ENCODE measurements at places on chromosomes 1 and 21.

DNA sequence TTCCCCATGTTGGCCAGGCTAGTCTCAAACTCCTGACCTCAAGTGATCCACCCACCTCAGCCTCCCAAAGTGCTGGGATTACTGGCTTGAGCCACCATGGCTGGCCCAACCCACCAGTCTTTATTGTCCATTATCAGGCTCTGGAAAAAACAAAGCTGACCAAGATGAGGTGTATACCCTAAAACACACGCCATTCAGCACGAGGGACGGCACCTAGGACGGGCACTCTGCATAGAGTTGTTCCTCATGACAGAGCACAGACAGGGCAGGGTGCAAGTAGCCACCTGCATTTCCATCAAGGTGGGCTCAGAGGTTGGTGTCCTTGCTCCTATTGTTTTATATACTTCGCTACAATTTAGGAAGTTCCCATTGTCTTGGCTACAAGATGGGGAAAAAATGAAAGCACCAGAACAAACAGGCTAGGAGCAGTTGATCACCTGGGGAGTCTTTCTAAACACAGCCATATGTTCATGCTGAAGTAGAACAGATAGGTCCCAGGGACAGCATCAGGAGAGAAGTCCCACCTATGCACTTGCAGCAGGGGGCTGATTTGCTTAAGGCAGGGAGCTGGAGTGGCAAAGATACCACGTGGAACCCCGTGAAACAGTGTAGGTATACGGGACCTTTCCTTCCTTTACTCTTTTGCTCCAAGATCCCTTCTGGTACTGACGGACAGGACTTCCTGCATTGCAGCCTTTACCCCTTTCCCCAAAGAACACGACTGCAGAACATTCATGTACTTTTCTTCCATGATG, 4.5 kb downstream of the KRTCAP2 start:
- H3K4me1 ChIP-seq, result peaks cover 14% of the 10 kb centered on the region
- DNase-seq, result no peak
- peaks cover under 1% of the 10 kb centered on the region for H3K27me3 ChIP-seq
- no peak overlapping the region for H3K4me3 ChIP-seq
- H3K27ac ChIP-seq, result no peak overlapping the region

DNA sequence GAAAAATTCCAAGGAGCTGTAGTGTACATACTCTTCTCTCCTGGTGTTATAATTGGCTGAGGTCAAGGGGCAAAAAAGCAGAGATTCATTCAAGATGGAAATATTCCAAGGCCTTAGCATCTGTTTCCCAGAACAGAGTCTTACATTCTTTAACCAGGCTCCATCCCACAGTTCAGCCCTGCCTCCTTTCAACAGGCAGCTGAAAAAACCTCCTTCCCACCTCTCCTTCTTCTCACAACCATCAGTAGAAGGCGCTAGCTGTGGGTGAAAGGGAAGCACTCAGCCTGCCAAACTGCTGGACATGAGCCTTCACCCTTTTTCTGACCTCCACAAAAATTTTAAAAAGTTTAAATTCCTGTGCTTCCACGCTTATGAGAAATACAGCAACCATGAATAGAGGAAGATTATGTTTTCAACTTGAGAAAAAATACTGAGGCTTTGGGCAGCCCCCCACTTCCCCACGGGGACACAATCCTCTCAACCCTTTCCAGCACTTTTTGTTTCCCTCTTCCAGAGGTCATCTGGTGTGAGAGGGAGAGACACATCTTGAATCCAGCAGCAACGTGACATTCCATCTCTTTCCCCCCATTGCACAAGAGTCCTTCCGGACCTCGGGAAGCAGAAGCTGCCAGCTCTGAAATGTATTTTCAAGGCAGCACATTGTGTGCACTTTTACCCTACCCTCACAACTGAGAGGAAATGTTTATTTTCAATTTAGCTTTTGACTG, 43.2 kb upstream of the FMO2 start:
- H3K27ac ChIP-seq, result no peak overlapping the region
- no peak overlapping the region for H3K4me3 ChIP-seq
- H3K36me3 ChIP-seq, result no peaks in the 10 kb centered on the region

GRCh38 chr1:235056937-235057336, 71.7 kb downstream of the TOMM20 start:
- no peak for DNase-seq
- H3K27ac ChIP-seq, result no peak overlapping the region
- H3K36me3 ChIP-seq, result no peaks in the 10 kb centered on the region
- H3K4me1 ChIP-seq, result peaks cover 18% of the 10 kb centered on the region

- no peak for DNase-seq
- no peak overlapping the region for H3K4me3 ChIP-seq
- no peak overlapping the region for H3K27ac ChIP-seq
- H3K36me3 ChIP-seq, result no peaks in the 10 kb centered on the region
- no peaks in the 10 kb centered on the region for H3K4me1 ChIP-seq
These were observed 120.7 kb upstream of the KRTAP19-8 start for GRCh38 chr21:31158789-31159581.

DNA sequence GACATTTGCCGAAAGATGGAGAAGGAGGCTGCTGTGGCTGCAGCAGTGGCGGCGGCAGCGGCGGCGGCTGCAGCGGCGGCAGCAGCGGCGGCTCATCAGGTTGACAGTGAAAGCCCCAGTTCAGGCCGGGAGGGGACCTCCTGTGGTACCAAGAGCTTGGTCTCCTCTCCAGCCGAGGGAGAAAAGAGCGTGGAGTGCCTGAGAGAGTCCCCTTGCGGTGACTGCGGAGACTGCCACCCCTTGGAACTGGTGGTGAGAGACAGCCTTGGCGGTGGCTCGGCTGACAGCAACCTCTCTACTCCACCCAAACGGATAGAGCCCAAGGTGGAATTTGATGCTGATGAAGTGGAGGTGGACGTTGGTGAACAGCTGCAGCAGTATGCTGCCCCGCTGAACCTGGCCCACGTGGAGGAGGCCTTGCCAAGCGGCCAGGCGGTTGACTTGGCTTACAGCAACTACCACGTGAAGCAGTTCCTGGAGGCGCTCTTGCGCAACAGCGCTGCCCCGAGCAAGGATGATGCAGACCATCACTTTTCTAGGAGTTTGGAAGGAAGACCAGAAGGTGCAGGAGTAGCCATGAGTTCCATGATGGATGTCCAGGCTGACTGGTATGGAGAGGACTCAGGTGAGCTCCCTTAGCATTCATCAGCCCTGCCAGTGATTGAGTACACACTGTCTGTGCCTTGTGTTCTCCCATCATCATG, 6.3 kb downstream of the ZBTB8B start:
- H3K4me1 ChIP-seq, result no peaks in the 10 kb centered on the region
- H3K4me3 ChIP-seq, result no peak overlapping the region
- DNase-seq, result no peak
- no peak overlapping the region for H3K27ac ChIP-seq

DNA sequence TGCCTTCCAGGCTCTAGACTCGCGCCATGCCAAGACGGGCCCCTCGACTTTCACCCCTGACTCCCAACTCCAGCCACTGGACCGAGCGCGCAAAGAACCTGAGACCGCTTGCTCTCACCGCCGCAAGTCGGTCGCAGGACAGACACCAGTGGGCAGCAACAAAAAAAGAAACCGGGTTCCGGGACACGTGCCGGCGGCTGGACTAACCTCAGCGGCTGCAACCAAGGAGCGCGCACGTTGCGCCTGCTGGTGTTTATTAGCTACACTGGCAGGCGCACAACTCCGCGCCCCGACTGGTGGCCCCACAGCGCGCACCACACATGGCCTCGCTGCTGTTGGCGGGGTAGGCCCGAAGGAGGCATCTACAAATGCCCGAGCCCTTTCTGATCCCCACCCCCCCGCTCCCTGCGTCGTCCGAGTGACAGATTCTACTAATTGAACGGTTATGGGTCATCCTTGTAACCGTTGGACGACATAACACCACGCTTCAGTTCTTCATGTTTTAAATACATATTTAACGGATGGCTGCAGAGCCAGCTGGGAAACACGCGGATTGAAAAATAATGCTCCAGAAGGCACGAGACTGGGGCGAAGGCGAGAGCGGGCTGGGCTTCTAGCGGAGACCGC, 2.0 kb upstream of the OLIG2 start:
- H3K36me3 ChIP-seq, result no peaks in the 10 kb centered on the region
- no peak for DNase-seq
- H3K27me3 ChIP-seq, result peaks cover 90% of the 10 kb centered on the region
- no peak overlapping the region for H3K27ac ChIP-seq
- H3K4me1 ChIP-seq, result no peaks in the 10 kb centered on the region

DNA sequence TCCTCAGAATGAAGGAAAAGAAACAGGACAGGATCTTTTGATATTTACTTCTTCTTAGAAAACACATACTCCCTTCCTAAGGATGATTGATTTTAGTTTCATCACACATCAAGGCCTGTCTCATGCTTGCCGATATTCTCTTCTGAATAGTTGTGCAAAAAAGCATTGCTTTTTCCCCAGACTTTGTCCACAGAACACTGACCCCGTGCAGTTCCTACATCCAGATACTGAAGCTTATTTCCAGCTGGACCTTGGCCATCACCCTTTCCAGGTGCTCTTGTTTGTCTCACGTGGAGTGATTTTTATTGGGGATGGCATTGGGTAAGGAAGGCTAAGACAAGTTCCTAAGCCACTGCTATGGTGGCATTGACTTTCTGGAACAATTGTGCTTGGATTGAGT, 197.3 kb upstream of the HOOK1 start:
- H3K27me3 ChIP-seq, result no peaks in the 10 kb centered on the region
- DNase-seq, result no peak
- H3K27ac ChIP-seq, result no peak overlapping the region

- no peaks in the 10 kb centered on the region for H3K27me3 ChIP-seq
- DNase-seq, result peak; percentile 94
- H3K4me1 ChIP-seq, result peaks cover 54% of the 10 kb centered on the region
- peak overlapping the region; percentile 84 for H3K4me3 ChIP-seq
- no peaks in the 10 kb centered on the region for H3K36me3 ChIP-seq
- peak overlapping the region; percentile 93 for H3K27ac ChIP-seq
These were observed 1.4 kb upstream of the ARHGEF2 start for GRCh38 chr1:155979597-155980343.

DNA sequence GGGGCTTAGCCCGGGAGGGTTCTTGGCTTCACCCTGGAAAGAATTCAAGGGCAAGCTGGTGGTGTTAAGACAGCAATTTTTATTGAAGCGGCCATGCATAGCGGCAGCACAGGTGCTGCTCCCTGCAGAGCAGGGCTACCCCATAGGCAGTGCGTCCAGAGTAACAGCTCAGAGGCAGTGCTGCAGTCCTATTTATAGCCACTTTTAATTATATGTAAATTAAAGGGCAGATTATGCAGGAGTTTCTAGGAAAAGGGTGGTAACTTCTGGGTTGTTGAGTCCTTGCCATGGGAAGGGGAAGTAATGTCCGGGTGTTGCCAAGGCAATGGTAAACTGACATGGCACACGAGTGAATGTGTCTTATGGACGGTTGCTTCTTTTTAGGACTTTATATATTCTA, 57.0 kb downstream of the VPS26C start:
- H3K27me3 ChIP-seq, result no peaks in the 10 kb centered on the region
- no peak overlapping the region for H3K27ac ChIP-seq
- H3K36me3 ChIP-seq, result no peaks in the 10 kb centered on the region
- no peak overlapping the region for H3K4me3 ChIP-seq
- H3K4me1 ChIP-seq, result peaks cover 16% of the 10 kb centered on the region
- DNase-seq, result no peak

DNA sequence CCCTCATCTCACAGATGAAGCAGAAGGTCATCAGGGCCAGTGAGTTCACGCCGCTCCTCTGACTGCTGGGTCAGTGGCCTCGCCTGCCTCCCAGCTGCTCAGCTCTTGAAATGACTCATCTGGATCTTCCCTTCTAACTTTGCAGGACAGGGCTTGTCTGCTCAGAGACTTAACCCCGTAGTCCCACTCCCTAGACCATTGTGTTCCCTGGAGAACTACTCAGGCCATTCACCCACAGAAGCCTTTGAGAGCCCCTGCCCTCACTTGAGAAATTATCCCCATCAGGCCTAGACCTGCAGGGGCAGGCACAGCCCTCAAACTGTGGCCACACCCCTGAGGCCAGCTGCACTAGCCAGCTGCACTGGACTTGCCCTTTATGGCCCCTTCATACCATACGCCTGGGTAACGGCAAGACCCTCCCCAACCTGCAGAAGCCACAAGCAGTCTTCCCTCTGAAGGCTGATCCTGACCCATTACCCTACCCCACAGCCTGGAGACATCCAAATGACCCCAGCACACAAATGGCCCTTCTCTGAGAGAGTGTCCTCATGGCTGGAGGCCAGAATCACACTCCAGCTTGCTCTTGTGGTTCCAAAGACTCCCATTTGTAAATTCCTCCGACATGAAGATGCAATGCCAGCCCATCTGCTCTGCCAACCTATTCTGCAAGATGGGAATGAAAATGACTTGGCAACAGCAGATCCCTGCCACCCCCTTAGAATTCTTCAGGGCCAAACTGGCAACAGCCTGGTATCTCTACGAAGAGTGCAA, 33.2 kb downstream of the RCSD1 start:
- no peak overlapping the region for H3K4me3 ChIP-seq
- H3K27ac ChIP-seq, result no peak overlapping the region
- H3K4me1 ChIP-seq, result no peaks in the 10 kb centered on the region
- no peaks in the 10 kb centered on the region for H3K36me3 ChIP-seq
- H3K27me3 ChIP-seq, result no peaks in the 10 kb centered on the region
- DNase-seq, result no peak

GRCh38 chr1:22131875-22132486, 10.9 kb downstream of the WNT4 start:
- peak; percentile 40 for DNase-seq
- H3K27me3 ChIP-seq, result peaks cover 15% of the 10 kb centered on the region
- H3K4me3 ChIP-seq, result no peak overlapping the region
- H3K4me1 ChIP-seq, result no peaks in the 10 kb centered on the region
- no peak overlapping the region for H3K27ac ChIP-seq

DNA sequence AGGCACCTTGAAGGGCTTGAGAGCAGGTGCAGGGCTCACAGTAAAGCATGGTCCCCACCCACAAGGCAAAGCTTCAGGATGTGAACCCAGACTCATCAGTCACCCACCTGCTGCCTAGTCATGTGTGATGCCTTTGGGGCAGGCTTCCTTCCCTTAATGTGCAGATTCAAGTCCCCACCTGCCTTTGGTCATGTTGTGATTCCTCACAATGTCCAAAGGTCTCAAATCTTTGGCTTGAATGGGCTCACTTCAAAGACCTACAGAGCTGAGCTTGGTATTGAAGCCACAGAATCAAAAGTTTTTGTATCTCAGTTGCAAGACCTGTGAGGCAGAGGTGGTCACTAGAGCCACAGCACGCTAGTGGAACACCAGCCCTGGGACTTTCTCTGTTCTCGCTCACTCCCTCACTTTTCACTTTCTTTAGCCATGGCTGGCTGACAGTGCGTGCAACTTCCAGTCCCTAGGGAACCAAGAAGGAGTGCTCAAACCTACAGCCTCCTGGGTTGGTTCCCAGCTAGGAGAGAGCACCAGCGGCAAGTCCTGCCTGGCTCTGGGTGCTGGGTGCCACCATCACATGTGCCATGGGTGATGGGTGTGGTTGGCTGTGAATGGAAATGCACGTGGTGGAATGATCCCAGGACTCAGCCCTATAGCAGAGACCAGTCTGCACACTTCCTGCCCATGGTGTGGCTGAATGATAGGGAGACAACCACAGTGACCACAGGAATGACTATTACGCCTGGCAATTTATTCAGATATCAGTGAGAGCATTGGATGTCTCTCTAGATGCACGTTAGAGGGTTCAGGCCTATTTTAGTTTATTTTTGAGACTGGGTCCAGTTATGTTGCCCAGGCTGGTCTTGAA, 26.4 kb upstream of the CLIC6 start:
- no peaks in the 10 kb centered on the region for H3K27me3 ChIP-seq
- H3K4me3 ChIP-seq, result no peak overlapping the region
- no peak overlapping the region for H3K27ac ChIP-seq
- H3K36me3 ChIP-seq, result no peaks in the 10 kb centered on the region

Measured in MM.1S (cell line).